ENCODE measurements at places on chromosomes 4 and X.

DNA sequence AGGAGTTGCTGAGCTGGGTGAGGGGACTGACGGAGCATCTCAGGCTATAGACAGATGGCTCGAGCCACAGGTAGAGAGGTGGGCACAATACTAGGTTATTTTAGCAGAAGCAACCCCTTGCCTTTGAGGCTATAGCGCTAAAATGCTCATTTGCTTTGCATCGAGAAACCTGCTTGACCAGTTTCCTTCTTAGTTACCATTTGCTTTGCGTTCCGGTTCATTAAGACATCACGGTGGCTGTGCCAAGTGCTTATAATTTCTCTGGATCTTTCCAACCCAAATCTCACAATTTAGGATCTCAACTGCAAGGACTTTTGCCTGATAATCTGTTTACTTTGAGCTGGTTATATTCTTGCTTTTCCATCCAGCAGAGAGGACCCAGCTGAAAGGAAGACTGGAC lies 40.8 kb downstream of the DLG3 start:
- no peak for DNase-seq

GRCh38 chr4:13584481-13584880 lies 40.2 kb upstream of the NKX3-2 start:
- no peak for DNase-seq

GRCh38 chrX:129659141-129659540 lies 4.4 kb upstream of the APLN start:
- no peak for DNase-seq

GRCh38 chr4:183142571-183143550 lies 43.8 kb downstream of the WWC2 start:
- no peak for DNase-seq

GRCh38 chr4:105241451-105241850 lies 94.8 kb downstream of the TET2 start:
- DNase-seq, result no peak

GRCh38 chrX:51404445-51404844 lies 71.8 kb downstream of the NUDT10 start:
- no peak for DNase-seq

DNA sequence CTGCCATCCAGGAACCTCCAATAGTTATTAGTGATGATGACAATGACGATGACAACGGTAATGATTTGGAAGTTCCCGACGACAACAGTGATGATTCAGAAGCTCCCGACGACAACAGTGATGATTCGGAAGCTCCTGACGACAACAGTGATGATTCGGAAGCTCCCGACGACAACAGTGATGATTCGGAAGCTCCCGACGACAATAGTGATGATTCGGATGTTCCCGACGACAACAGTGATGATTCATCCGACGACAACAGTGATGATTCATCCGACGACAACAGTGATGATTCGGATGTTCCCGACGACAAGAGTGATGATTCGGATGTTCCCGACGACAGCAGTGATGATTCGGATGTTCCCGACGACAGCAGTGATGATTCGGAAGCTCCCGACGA lies 14.7 kb downstream of the CXCR3 start:
- no peak for DNase-seq

Measured in non-pigmented ciliary epithelial cell (primary cell).